ENCODE measurements at places on chromosomes 12 and 14.

DNA sequence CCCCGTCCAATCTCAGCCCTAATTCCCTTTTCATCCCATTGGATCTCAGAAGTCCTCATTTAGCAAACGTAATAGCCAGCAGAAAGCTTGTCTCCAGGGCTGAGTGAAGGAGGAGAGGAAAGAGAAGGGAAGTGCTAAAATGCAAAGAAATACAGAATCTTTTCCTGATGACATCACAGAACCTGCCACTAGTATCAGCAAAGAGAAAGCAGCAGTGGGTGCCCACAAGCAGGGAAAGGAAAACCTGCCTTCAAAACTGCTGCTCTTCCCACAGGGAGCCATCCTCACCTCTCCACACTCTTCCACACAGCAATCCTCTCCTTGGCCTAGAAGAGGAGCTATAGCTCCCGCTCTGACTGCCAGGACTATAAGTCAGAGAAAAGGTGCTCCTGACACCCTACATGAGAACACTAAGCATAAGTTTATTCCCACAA is 11.3 kb downstream of the MED13L start:
- no peak for DNase-seq

GRCh38 chr12:6125310-6125608 is 789 bp upstream of the VWF start:
- DNase-seq = no peak

DNA sequence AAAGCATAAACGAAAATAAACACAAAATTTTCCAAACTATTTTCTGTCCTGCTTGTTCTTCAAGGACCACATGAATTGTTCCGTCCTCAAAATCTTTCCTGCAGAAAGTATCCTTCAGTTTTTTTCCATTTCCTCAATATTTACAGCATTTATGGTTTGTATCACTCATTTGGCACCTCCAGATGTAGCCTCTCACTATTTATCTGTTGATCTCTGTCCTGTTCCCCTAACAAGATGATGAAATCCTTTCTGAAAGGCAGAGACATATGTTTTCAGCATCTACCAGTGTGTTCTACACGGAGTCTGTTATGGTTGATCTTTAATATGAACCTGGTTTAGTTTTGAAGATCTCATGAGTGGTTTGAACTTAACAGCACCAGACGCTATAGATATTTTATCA is 490.2 kb downstream of the NELL2 start:
- DNase-seq = no peak

- DNase-seq = peak; percentile 32
Measured at GRCh38 chr14:64788706-64789105, 84.5 kb downstream of the PLEKHG3 start.

GRCh38 chr12:57343703-57344378 is 87.0 kb downstream of the R3HDM2 start:
- no peak for DNase-seq

DNA sequence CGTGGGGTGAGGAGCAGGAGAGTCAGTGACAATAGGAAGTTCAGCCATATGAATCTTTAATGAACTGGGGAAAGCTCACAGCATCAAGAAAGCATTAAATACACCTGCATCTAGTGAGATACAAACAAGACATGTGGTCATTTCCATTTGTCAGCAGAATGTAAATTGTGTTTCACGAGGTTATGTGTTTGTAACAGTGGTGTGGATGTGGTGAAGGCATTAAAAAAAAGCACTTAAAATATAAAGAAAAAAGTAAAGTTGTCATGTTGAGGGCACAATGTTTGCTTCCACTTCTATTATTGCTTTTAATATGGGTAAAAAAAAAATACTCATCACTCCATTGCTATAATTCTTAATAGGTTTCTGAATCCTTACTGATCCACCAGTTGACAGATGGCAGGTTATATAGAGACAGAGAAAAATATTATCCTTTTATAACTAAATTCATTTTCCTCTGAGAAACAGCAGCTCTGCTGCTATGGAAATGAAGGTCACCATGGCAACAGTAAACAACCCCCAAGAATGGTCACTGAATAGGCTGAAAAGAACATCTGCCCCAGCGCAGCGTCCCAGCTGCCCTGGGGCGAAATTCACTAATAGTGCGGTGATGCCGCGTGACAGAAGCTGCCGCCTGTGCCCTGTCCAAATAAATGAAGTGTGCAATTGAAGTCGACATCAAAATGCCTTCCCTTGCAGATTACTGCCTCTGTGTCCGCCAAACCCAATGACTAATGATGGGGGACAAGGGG is 226.1 kb downstream of the FOXN3 start:
- DNase-seq = peak; percentile 64

DNA sequence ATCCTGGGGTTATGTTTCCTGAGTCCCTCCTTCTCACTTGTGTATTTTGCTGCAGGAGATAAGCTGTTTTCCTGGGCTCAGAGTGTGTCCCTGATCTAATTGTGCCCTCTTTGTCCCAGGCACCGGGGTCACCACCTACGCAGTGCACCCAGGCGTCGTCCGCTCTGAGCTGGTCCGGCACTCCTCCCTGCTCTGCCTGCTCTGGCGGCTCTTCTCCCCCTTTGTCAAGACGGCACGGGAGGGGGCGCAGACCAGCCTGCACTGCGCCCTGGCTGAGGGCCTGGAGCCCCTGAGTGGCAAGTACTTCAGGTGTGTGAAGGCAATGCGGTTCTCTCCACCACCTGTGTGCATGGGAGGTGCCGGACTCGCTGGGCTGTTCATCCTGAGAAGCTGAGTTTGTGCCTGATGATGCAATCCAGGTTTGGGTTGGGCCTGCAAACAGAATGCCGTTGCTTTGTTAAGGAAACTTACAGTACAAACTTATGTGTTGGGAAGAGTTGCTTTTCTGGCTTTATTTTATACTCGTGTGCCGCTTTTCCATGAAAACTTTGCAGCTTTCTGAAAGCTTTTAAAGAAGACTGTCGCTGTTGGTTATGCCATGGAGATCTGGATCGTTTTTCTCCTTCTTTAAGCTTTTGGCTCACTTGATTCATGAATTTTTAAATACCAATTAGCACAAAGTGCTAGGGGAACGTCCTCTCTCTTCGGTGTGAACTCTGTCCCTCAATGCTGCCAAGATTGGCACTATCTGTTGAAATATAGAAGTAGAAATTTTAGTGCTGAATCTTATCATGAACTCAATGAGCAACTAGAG is 27.6 kb downstream of the RDH12 start:
- DNase-seq = no peak

DNA sequence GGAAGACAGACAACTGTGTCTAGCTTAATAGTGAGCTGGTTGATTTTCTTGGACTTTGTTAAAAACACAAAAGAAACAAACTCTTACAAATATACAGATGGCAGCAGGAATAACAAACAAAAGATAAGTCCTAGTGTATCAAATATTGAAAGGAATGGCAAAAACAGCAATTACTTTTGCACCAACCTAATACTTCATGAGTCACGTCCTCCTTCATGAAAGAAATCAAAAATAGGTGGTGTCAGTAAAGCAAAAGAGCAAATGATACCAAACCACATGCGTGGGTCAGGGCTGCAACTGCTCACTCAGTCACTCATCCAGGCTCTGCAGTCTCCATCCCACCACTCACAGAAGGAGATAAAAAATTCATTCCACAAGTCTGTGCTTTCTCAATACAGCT is 11.8 kb downstream of the ATG14 start:
- no peak for DNase-seq
